Neural progenitor cell (in vitro differentiated cells): ENCODE measurements at places on chromosomes 1 and 21.
A peak's percentile ranks its signal among the peaks of the same experiment; 100 is the strongest.

DNA sequence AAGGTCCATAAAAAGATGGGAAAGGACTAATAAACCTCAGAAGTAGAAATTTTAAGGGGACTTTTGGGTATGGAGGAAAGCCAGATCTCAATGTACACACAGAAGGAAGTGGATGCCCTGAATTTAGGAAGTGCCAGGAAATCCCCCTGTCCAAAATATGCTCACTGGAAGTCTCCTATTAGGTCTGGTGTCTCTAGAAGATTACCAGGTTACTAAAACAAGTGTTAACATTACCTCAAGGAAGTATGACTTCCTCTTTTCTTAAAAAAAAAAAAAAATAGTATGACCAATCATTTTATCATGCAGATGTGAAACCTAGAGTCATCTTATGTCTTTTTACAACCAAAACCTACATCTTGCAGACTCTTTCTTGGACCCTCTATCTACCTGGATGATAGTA lies 30.7 kb downstream of the CD58 start:
- no peaks in the 10 kb centered on the region for H3K4me1 ChIP-seq
- H3K4me3 ChIP-seq = no peak overlapping the region
- no peak for DNase-seq
- no peak overlapping the region for H3K27ac ChIP-seq

DNA sequence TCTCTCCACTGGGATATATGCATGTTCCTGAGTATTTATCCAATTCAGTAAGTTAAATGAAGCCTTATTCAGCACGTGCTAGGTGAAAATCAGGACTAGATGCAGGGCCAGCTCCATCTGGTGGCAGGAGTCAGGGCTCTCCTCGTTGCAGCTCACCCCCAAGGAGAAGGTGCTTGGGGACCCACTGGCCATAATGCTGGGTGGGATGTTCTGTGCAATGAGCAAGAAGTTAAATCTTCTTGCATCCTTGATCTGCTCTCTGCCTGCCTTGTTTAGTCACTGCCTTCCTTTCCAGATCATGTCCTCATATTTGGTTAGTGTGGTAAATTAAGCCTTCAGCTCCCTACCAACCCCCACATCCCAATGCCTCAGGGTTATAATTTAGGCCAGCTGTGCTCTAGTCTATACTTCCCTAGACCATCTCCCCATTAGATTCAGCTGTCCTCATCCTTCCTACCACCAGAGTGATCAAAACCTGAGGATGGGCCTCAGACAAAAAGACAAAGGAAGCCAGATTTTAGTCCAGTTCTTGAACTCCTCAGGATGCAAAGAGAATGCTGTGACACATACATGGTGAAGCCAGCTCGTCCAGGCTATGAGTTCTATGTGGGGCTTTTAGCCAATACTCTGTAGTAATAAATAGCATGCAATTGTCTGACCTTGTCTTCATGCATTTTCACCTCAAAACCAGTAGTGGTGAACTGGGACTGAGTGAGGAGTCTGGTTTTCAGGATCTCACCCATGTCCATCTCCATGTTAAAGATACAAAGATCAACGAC lies 55.9 kb downstream of the SEC16B start:
- no peaks in the 10 kb centered on the region for H3K4me1 ChIP-seq
- H3K27me3 ChIP-seq = no peaks in the 10 kb centered on the region
- no peak overlapping the region for H3K27ac ChIP-seq
- H3K4me3 ChIP-seq = no peak overlapping the region
- DNase-seq = peak; percentile 51

- H3K27me3 ChIP-seq = no peaks in the 10 kb centered on the region
- H3K27ac ChIP-seq = no peak overlapping the region
- no peak for DNase-seq
- H3K36me3 ChIP-seq = no peaks in the 10 kb centered on the region
- H3K4me3 ChIP-seq = no peak overlapping the region
- H3K4me1 ChIP-seq = peaks cover 34% of the 10 kb centered on the region
Observed at GRCh38 chr1:231187571-231187970, 25.7 kb downstream of the TRIM67 start.

- no peak for DNase-seq
- H3K4me3 ChIP-seq = no peak overlapping the region
- no peaks in the 10 kb centered on the region for H3K36me3 ChIP-seq
- H3K27ac ChIP-seq = no peak overlapping the region
- H3K27me3 ChIP-seq = no peaks in the 10 kb centered on the region
Observed at GRCh38 chr1:215418876-215419447, 148.1 kb upstream of the KCTD3 start.

DNA sequence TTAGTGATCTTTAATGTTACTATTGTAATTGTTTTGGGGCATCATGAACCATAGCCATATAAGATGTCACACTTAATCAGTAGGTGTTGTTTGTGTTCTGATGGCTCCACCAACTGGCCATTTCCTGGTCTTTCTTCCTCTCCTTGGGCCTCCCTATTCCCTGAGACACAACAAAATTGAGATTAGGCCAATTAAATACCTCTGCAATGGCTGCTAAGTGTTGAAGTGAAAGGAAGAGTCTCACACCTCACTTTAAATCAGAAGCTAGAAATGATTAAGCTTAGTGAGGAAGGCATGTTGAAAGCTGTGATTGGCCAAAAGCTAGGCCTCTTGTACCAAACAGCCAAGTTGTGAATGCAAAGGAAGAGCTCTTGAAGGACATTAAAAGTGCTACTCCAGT lies 30.7 kb downstream of the PPP2R5A start:
- H3K27me3 ChIP-seq = no peaks in the 10 kb centered on the region
- H3K4me3 ChIP-seq = no peak overlapping the region
- H3K4me1 ChIP-seq = peaks cover 13% of the 10 kb centered on the region
- no peak overlapping the region for H3K27ac ChIP-seq
- peak; percentile 34 for DNase-seq
- no peaks in the 10 kb centered on the region for H3K36me3 ChIP-seq

GRCh38 chr1:43703836-43704235 lies 3.5 kb upstream of the ST3GAL3 start:
- H3K4me3 ChIP-seq = no peak overlapping the region
- no peaks in the 10 kb centered on the region for H3K27me3 ChIP-seq
- H3K36me3 ChIP-seq = peaks cover 12% of the 10 kb centered on the region
- peaks cover 19% of the 10 kb centered on the region for H3K4me1 ChIP-seq
- no peak for DNase-seq

- DNase-seq = no peak
- H3K27ac ChIP-seq = no peak overlapping the region
- H3K4me1 ChIP-seq = peaks cover 8% of the 10 kb centered on the region
- no peaks in the 10 kb centered on the region for H3K27me3 ChIP-seq
- no peaks in the 10 kb centered on the region for H3K36me3 ChIP-seq
- no peak overlapping the region for H3K4me3 ChIP-seq
Observed at GRCh38 chr1:151619489-151620093, 7.7 kb downstream of the SNX27 start.
